H1 (cell line): ENCODE measurements at places on chromosomes 12 and 14.

DNA sequence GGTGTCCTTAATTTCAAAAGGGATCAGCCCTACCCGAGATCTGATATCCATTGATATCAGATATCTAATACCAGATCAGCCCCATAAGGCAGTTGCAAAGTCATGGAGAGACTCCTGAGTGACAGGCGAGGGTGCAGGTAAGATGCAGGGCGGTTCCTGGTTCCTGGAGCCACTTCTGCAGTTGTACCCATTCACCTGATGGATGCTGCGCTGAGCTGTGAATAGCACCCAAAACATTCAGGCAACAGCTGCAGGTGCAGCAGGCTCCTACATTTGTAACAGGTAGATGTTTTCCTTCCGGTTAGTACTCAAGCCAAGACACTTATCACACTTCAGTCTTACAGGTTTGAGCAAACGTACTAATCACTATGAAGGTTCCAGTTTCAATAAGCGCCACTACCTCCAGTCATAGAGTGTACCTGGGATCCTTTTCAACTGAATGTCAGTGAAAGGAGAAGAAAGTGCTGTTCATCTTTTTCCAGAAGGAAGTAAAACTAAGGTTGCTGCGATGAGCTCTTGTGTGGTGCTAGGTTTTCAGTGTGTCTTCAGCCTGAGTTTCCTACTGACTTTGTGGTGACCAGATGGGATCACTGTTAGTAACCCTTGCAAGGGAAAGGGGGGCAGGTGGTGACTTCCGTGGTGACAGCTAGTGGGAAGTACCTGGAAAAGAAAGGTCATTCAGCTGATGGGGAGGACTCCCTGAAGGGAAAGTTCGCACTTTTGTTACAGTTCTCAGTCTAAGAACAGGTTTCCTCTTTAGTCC, 1.9 kb downstream of the ATP6V0A2 start:
- DNase-seq, result no peak

- no peak for DNase-seq
Measured at GRCh38 chr12:71870416-71870815, 30.9 kb downstream of the TBC1D15 start.

- no peak for DNase-seq
Measured at GRCh38 chr14:100476012-100476822, 111.0 kb downstream of the BEGAIN start.

GRCh38 chr12:5066251-5066650, 22.6 kb downstream of the KCNA5 start:
- no peak for DNase-seq

DNA sequence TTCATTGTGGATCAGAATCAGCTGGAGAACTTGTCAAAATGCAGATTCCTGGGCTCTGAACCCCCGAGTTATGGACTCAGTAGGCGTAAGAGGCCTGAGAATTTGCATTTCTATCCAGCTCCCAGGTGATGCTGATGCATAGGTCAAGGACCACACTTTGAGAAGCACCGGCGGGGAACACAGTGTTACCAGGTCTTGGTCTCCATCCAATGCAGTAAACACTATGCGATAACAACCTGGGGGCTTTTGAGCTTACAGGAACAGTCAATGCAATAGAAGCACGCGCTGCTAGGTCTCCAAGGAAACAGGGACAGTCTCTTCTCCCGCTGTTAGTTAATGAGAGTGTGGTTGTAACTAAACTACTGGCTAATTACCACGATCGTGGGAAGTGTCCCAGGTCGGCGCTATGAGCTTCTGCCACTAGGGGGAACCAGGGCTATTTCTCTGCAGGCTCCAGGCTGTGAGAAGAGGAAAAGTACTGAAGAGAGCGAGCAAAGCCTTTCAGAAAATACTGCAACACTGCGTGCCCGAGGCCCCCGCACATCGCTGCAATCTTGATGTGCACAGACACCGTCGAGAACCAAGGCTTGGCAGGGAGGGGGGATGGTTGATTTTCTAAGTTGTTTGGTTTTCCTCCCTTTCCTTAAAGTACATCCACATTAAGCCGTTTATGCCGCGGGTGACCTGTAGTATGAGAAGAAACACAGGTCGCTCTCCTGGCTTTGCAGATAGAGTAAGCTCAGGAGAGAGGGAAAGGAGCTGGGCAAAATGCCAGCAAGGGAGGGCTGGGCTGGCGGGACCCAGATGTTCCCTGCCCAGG, 52.0 kb upstream of the KCNA1 start:
- DNase-seq, result peak; percentile 92

DNA sequence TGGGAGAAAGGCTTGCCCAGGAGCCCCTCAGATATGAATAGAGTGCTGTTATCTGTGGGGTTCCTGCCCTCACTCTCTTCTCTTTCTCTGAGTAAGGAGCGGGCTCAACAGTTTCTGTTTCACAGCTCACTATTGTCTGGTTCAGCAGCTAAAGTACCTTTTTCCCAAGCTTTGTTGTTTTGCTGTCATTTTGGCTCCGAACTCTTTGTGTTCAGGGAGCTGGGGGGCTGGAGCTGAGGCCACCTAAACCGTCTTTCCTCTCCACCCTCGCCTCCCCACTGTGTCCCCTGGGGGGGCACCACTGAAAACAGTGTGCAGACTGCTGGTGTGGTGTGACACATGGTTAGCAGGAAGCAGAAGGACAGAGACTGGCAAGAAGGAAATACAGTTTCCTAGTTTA, 51.4 kb downstream of the FBXW8 start:
- DNase-seq, result no peak

- no peak for DNase-seq
Measured at GRCh38 chr12:68225576-68226476, at the start of gene IL26. IL26 (minus strand) TSS chr12:68225810; CDS start chr12:68225756, 54 bp downstream.

- no peak for DNase-seq
Measured at GRCh38 chr14:55427439-55427838, 13.0 kb downstream of the TBPL2 start.

DNA sequence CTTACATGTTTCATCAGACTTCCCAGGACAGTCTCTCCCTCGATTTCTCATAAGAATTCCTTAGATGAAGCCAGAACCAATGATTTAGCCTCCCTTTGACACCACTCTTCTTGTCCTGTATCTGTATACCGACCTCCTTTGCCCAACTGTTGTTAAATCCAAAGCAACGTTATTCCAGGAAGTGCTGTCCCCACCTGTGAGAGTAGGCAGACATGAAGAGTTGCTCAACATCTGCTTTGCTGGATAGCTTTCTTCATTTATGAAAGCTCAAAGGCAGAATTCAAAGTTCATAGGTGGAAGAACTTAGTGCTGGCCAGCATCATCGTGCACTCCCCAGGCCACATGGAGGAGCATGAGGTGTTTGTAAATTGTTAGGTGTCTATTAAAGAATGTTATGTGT, 55.6 kb downstream of the GTF2A1 start:
- DNase-seq, result no peak

DNA sequence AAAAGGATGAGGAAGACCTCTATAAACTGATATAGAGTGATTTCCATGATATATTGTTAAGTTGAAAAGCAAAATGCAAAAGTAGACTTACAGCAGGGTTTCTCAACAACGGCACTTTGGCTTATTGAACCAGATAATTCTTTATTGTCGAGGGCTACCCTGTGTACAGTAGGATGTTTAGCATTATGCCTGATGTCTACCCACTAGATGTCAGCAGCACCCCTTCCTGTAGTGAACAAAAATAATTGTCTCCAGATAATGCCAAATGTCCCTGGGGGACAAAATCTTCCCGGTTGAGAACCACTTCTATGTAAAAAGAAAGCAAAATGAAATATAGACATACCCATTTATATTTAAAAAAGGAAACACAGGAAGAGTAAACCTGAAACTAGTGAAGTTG, 32.4 kb downstream of the ABCD2 start:
- DNase-seq, result no peak

DNA sequence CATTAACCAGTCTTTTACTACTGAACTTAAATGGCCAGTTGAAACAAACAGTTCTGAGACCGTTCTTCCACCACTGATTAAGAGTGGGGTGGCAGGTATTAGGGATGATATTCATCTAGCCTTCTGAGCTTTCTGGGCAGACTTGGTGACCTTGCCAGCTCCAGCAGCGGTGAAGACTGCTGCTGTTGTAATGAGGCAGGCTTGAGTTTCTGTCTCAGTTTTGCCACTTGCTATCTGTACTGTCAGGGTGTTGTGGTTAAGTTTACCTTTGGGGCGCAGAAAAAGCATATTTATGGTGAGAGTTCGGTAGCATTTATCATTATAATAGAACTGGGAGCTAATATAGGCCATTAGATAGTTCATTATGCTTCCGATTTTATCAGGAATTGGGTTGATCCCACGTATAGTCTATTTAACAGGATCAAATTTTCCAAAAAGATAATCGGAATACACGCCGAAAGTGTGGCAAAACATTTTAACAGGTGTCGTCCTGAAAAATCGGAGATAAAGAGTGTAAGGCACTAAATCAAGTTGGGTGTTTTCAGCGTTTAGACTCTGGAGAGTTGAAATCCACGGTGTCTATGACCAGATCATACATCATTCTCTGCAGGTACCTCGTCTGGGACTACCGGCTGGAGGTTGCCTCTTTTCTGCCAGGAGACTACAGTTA, 688 bp upstream of the NECAP1 start:
- no peak for DNase-seq

- no peak for DNase-seq
Measured at GRCh38 chr12:20187456-20187855, 180.9 kb upstream of the PDE3A start.

DNA sequence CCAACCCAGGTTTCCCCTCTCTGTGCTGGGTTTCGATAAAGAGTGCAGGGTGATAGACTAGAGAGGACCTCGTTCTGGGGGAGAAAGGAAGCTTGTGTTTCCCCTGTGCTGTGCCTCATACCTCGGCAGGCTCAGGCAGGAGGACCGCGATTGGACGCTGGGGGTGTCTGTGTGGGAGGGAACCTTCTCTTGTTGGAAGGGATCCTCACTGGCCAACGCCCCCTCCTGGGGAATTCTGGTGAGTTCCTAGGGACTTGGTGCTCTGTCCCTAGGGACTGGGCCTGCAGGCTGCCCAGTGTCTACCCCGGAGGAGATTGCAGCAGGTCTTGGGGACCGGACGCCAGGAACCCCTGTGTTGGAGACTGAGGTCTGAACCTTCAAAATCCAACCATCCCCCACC, 157.4 kb upstream of the PRMT8 start:
- DNase-seq, result peak; percentile 87

DNA sequence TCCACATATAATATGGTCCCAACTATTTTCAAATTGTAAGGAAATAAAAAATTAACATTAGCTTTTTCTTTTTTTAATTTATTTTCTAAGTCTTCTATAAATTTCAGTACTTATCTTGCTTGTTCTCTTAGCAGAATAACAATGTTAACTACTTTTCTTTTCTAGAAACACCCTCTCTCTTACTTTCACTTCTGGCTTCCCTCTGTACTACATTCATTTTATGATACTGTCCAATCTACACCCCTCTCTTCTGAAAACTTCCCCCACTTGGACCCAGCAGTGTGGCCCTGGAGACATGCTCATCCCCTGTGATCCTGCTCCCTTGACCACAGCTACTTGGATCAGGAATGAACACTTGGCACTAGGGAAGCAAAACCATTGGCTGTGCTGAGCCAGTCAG, 15.7 kb downstream of the SGPP1 start:
- no peak for DNase-seq

DNA sequence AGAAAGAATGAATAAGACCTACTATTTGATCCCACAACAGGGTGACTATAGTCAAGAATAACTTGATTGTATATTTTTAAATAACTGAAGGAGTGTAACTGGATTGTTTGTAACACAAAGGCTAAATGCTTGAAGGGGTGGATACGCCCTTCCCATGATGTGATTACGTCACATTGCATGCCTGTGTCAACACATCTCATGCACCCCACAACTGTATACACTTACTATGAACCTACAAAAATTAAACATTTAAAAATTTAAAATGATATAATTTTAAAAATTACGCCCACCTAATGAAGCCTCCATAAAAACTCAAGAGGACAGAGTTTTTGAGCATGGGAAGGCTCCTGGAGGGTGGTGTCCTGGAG, 94.5 kb downstream of the SCARB1 start:
- no peak for DNase-seq

GRCh38 chr14:93007225-93007997, 84.5 kb downstream of the CHGA start:
- DNase-seq, result no peak

DNA sequence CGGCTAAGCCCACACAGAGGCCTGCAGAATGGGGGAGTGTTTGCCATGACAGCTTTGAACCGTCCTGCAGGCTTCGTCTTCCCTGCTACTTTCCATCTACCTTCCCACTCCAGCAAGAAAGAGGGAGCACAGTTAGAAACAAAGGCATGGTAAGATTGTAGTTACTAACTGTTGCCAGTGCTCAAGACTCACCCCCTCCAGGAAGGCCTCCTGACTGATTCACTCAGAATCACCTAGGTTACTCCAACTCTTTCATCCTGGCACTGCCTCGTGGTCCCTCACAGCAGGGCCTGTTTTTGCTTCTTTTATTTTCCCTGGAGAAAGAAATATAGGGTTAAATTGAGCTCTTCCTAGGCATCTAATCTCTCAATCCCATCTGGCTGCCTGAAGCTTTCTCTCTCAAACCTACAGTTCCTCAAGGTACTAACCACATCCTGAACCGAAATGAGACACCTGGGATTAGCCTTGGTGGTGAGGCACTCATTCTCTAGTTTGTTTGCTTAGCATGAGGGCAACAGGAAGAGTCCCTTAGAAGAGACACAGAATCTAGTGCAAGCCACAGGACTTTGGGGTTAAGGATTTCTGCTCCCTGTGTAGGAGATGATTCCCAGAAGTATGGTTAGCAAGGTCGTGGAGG, 7.8 kb downstream of the GALNT6 start:
- DNase-seq, result no peak

- no peak for DNase-seq
Measured at GRCh38 chr12:5777451-5777850, 167.6 kb downstream of the ANO2 start.

DNA sequence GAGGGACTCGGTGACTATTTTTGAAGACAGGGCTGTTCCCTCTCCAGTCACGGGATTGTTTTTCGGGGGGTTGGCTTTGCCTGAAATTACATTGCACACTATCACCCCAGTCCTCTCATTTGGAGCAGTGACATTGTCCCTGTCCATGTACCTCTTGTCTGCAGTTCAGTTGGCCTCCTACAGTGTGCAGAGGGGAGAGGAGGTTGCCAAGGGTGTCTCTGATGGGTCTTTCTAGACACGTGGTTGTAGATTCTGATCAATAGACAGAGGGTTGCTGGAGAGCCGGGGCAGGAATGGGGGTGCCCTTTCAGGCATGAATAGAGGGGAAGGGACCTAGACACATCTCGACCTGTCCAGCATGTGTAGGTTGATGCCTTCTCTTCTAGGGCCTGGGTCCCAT, 1.2 kb downstream of the TMEM120B start:
- no peak for DNase-seq

GRCh38 chr12:26936559-26937442, 980 bp downstream of the INTS13 start:
- DNase-seq, result no peak

DNA sequence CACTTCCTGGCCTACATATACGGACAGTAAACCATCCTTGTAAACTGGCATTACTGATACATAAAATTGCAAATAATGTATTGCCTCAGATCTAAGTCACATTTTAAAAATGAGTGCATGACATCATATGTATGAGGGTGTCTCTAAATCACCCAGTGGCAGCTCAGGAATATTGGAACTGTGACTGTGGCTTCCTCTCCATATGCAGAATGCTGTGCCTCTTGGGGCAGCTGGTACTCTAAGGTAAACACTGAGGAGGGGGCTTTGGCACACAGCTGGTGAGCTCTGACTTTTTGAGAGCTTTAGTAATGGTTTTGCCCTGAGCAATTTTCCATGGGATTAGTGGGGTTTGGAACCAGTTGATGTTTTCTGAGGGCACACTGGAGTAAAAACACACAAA, 263.7 kb downstream of the BMP4 start:
- DNase-seq, result no peak
